ENCODE measurements at places on chromosomes 11 and 22.

GRCh38 chr11:77179048-77179447, 51.0 kb downstream of the MYO7A start:
- DNase-seq, result no peak

- DNase-seq, result no peak
These were observed 189.5 kb downstream of the FAM76B start for GRCh38 chr11:95599959-95600586.

- DNase-seq, result no peak
These were observed 2.6 kb upstream of the ME3 start for GRCh38 chr11:86675017-86675416.

DNA sequence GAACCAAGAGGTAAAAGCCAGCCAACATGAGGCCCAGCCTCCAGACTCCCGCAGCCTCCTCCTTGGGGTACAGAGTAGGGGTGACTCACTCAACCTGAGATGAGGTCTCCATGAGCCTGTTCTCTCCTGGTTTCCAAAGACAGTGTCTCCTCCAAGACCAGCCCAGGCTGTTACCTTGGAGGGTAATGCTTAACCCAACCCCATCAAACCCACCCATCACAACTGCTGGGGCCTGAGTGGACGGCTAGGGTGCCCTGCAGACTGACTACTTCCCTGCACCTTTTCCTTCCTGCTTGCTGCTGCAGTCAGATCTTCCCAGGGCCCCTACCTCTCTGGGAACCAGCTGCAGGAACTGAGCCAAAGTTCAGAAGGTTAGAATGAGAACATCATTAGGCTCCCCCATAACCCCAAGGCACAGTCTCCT, 5.1 kb upstream of the NOL12 start:
- peak; percentile 67 for DNase-seq

DNA sequence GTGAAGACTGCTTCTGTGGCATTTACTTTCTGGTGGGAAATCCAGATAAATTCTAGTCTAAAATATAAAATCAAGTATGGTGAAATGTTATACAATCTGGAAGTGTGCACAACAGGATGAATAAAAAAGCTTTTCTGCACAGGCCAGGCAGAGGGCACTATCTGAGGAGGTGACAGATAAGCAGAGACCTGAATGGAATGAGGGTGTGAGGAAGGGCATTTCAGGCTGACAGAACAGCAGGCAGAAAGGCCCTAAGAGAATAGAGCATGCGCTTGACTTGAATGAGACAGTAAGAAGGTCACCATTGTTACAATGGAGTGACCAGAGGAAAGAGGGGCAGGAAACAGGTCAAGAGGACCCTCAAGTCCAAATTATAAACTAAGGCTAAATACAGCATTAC, 33.6 kb upstream of the FNBP4 start:
- no peak for DNase-seq

GRCh38 chr11:121665206-121665838, 212.6 kb upstream of the SORL1-AS1 start:
- DNase-seq, result no peak

DNA sequence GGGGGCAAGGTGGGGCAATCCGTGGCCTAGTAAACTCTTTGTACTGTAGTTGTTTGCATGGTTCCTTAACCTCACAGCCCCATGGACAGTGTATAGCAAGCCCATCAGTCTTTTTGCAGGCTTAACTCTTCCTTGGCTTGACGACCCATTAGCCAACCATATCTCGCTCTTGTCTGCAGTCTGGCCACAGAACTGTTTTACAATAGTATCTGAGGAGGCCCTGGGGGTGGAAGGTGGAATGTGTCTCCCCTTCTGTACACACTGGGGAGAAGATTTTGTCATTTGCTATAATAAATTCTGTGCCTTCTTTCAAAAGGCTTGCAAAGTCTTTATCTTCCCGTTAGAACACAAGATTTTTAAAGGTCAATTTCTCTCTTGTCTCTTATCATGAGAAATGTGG, 190.3 kb upstream of the NARS2 start:
- no peak for DNase-seq

DNA sequence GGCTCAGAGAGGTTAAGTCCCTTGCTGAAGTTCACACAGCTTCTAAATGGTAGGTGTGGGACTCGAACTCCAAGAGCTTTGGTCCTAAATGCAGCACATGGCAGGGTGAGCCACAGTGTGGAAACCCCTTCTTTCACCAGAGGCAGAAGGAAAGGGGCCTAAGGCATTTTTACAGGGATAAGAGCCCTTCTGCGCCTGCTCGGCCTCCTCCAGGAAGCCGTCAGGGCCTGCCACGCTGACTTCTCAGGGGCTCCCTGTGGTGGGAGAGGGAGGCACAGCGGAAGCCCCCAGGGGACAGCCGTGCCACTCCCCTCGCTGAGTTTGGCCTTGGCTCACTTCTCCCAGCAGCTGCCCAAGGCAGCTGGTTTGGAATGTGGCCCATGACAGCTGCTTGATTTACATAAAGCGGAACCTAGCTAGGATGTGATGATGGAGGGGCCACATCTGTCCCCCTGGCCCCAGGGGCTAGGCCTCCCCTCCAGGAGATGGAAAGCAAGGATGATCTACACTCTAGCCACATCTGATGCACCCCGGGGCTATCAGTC, 35.4 kb downstream of the CD82 start:
- DNase-seq, result peak; percentile 13

DNA sequence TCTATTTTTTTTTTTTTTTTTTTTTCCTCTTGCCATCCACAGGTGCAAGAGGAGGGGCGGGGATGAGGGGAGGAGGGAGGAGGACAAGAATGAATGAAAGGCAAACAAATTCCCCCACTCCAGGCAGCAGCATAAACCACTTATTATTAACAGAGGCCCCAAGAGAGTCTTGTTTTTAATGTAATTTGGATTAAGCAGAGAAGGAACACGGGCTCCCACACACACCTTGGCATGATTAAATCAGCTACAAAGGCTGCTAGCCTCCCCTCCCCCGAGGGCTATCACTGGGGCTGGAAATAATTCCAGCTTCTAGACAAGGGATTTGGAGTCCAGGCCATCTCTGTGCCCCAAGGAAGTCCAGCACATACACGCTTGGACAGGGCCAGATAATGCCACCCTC, 93.4 kb upstream of the DRD2 start:
- no peak for DNase-seq

DNA sequence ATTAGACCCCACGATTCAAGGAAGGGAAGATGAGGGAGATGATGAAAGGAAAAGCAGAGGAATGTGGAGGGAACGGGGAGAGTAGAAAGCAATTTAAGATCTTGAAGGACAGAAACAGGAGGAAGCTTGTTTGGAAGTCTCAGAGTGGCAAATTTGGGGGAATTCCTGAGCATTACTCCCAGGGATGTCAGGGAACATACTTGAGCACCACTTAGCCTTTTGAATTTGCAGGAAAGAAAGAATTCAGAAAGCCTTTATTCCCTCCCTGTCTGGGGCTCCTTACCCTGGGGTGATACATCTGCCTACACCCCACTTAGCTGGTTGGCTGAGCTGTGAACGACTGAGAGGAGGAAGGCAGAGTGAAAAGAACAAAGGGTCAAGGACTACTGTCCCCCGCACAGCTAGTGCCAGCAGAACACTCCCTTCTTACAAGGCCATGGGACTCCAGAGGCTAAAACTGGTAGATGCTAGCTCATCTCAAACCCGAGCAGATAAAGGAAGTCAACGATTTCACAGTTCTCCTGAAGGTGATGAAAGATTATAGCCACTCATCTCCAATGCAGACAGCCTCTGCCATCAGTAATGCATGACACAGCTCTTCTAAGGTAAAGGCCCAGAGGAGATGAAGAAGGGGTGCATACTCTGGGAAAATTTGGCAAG, 84.0 kb upstream of the AKIP1 start:
- no peak for DNase-seq

DNA sequence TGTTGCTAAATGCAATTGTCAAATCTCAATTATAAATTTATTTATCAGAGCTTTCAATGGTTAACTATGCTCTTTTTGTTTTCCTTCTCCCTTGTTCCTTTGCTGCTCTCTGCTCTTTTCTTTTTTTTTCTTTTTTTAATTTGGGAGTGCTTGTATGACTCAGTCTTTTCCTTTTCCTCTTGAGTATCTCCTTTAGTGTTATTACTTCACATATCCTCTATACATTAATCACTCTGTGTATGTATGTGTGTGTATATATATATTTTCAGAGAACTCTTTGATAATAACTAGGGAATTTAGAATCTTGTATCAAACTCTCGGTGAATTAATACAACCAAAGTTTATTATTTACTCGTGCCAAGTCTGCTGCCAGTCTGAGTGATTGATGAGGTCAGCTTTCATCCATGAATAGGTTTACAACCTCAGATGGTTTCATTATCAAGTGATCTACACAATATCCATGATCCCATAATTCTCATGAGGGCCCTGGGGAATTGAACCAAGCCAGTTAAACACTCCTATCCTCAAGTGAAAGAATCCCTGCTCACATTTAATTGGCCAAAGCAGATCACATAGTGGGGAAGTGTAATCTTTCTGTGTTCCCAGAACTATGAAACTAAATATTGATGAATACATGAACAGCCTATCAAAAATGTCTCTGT, 743.4 kb upstream of the CNTN5 start:
- no peak for DNase-seq

DNA sequence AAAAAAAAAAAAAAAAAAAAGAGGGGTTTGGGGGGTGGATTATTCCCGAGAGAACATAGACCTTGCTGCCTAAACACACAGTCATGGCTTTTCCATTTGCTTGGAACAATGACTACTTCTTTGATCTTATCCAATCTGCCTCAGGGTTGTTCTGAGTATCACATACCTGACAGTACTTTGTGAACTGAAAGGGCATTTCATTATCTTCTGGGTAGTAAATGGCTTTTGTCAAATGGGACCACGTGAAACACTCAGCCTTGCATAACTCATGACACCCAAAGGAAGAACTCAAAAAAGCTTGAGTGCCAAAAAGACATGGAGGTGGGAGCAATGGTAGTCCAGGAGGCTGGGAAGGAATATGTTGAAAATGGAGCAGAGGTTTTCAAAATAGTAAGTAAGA, 123.2 kb upstream of the BID start:
- no peak for DNase-seq

GRCh38 chr11:131579932-131580387, 209.5 kb downstream of the NTM start:
- DNase-seq, result peak; percentile 97

- DNase-seq, result no peak
These were observed 28.9 kb downstream of the KCTD17 start for GRCh38 chr22:37080438-37080837.

GRCh38 chr22:42834177-42834949, 22.7 kb downstream of the ARFGAP3 start:
- DNase-seq, result no peak

GRCh38 chr11:108468478-108468864, 1.1 kb upstream of the C11orf65 start:
- no peak for DNase-seq

DNA sequence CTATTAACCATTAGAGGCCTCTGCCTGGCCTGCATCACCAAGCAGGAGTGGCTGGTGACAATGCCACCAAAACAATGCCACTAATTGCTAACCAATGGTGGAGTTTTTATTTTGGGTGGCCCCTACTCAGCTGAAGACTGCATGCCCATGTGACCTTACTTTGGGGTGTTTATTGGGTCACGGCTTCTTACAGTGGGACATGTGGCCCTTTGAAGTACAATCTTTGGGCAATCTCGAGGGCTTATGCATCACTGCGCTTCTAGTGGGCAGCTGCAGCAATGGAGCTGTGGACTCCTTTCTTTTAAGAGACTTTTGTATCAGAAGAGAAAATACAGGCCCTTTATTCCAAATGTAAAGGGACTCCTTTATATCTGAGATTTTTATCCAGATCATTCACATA, 85.7 kb downstream of the IGLL5 start:
- DNase-seq, result no peak

DNA sequence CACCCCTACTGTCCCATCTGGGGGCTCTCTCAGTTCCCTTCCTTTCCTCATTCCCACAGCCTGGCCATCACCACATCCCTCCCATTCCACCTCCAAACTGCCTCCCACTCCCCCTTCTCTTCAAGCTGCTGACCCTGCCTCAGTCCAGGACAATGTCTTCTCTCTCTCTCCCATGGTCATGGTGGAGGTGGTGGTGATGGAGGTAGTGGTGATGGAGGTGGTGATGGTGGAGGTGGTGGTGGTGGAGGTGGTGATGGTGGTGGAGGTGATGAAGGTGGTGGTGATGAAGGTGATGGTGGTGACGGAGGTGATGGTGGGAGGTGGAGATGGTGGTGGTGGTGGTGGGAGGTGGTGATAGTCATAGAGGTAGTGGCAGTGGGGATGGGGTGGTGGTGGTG, 87.0 kb downstream of the MPPED1 start:
- no peak for DNase-seq

- DNase-seq, result peak; percentile 80
These were observed 275.3 kb downstream of the METTL15 start for GRCh38 chr11:28383456-28383855.
